ENCODE measurements at places on chromosomes 1 and 21.
A peak's percentile ranks its signal among the peaks of the same experiment; 100 is the strongest.

DNA sequence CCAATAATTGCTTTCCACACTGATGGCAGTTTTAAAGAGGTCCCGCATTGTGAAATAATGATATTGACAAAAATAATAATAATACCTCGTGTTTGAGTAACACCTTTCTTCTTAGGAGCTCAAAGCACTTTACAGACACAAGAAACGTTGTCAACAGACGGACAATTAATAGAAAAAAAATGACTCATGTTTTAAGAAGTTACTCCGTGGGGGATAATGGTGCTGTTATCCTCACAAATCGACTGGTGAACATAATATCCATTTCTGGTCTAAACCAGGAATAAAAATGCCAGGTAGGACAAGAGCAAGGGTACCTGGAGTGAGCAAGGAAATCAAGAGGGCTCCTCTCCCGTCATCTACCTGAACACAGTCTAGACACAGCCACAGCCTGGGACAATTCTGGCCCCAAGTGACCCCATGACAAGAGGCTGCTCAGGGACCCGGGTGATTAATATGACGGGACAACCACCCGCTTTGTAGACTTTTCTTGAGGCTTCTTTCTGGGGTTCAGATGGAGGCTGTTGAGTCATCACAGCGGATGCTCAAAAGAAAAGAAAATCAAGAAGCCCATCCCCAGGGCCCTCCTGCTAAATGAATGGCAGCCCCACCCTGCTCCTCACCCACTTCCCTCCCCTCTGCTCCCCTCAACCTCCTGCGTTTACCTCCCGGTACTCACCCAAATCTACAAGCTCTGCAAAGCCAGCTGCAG lies 146.2 kb upstream of the IRF2BP2 start:
- DNase-seq = peak; percentile 38

DNA sequence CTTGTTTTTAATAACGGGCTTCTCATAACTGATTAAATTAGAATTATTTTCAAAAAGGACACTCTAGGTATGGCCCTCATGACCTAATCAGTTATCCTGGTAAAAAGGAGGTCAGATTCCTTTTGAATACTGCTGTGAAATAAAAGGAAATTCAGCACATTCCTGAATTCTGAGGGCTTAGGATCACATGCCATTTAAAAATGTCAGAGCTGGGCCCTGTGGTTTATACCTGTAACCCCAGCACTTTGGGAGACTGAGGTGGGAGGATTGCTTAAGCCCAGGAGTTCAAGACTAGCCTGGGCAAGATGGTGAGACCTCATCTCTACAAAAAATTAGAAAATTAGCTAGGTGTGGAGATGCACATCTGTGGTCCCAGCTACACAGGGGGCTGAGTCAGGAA lies 18.0 kb upstream of the RABGGTB start:
- DNase-seq = peak; percentile 50

- DNase-seq = no peak
Observed at GRCh38 chr1:45518910-45519309, 2.8 kb downstream of the PRDX1 start.

GRCh38 chr21:23960769-23961168 lies 1646.5 kb downstream of the MRPL39 start:
- no peak for DNase-seq

DNA sequence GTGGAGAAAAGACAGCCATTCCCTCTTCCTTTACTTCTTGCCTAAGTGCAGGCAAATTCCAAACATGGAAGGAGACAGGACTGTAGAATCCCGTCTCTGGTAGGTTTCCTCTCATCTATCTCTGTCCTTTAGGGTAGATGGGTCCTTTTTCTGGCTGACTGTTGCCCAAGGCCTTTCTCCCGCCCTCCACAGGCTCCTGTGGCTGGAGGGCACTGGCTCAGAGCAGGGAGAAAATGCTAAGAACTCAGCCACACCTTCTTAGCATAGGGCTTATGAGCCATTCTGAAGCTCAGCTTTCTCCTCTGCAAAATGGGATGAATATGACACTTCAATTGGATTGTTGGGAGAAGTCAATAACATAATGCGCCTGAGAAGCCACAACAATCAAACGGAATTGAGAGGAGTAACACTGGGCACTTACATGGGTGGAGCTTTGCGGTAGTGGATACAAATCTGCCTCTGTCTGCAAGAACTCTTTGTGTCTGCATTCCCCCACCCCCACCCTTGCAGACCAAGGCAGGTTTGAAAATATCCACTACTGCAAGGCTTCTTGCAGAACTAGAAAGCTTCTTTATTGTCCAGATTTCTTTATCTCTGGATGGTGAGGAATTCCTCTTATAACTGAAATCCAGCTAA lies 94.7 kb downstream of the CSMD2 start:
- DNase-seq = no peak

GRCh38 chr1:67372136-67372535 lies 58.1 kb downstream of the SERBP1 start:
- DNase-seq = no peak

- DNase-seq = peak; percentile 61
Observed at GRCh38 chr1:98028800-98029199, 108.0 kb upstream of the DPYD start.

- DNase-seq = no peak
Observed at GRCh38 chr1:18183533-18183932, 75.9 kb downstream of the IGSF21 start.

GRCh38 chr1:218209351-218209861 lies 75.7 kb upstream of the RRP15 start:
- DNase-seq = peak; percentile 79

- peak; percentile 10 for DNase-seq
Observed at GRCh38 chr21:16570856-16571255, 841.1 kb downstream of the USP25 start.

- DNase-seq = no peak
Observed at GRCh38 chr1:117044217-117044616, 15.9 kb upstream of the TTF2 start.

DNA sequence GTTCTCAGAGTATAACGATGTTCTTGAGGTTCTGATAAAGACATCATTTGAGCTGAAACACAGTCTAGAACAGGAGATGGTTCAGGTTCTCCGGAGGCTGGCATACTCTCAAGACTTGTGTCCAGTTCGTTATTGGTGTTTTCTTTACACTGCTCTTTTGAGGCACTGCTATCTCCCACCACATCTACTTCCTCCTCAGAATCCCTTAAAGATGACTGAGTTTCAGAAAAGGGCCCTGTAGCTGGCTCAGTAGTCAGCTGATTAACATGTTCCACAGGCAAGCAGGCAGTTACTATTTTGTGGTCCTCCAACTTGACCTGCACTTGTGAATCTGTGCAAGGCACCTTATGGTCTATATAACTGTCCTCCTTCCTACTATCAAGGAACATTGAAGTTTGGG lies 50.2 kb downstream of the ZZZ3 start:
- no peak for DNase-seq

DNA sequence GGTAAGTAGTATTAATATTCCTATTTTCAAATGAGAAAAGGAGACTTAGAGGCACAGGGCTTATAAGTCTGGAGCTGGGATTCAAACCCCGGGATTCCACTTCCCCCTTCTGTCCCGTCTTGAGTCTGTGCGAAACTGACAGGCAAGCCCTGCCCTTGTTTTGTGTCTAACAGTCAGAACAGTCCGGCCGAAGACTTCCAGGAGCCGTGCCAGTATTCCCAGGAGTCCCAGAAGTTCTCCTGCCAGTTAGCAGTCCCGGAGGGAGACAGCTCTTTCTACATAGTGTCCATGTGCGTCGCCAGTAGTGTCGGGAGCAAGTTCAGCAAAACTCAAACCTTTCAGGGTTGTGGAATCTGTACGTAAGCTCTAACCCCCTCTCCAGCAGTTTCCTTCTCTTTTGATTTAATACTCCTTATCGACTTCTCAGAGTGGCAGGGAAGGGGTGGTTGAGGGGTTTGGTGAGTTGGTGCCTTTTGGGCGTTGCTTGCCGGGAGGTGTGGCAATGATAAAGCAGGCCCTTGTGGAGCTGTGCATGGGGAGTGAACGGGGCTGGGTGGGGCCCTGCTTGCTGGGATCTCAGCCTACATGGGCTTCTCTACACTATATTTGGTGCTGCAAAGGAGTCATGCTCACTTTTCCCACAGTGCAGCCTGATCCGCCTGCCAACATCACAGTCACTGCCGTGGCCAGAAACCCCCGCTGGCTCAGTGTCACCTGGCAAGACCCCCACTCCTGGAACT lies 29.4 kb downstream of the IL6R start:
- peak; percentile 60 for DNase-seq

DNA sequence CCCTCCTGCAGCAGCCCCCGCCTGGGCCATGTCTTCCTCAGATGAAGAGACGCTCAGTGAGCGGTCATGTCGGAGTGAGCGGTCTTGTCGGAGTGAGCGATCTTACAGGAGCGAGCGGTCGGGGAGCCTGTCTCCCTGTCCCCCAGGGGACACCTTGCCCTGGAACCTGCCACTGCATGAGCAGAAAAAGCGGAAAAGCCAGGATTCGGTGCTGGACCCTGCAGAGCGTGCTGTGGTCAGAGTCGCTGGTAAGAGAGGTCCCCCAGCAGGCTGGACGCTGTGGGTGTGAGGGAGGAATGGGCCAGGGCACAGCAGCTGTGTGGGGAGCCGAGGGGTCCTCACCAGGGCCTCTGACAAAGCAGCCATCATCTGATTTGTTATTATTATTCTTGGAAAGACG lies 58.0 kb downstream of the NDUFS5 start:
- DNase-seq = no peak

DNA sequence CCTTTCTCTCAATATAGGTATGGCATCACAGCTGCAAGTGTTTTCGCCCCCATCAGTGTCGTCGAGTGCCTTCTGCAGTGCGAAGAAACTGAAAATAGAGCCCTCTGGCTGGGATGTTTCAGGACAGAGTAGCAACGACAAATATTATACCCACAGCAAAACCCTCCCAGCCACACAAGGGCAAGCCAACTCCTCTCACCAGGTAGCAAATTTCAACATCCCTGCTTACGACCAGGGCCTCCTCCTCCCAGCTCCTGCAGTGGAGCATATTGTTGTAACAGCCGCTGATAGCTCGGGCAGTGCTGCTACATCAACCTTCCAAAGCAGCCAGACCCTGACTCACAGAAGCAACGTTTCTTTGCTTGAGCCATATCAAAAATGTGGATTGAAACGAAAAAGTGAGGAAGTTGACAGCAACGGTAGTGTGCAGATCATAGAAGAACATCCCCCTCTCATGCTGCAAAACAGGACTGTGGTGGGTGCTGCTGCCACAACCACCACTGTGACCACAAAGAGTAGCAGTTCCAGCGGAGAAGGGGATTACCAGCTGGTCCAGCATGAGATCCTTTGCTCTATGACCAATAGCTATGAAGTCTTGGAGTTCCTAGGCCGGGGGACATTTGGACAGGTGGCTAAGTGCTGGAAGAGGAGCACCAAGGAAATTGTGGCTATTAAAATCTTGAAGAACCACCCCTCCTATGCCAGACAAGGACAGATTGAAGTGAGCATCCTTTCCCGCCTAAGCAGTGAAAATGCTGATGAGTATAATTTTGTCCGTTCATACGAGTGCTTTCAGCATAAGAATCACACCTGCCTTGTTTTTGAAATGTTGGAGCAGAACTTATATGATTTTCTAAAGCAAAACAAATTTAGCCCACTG lies 11.5 kb downstream of the HIPK1 start:
- no peak for DNase-seq

- peak; percentile 26 for DNase-seq
Observed at GRCh38 chr1:104765085-104765484, 1015.4 kb downstream of the AMY1C start.

GRCh38 chr1:183030053-183030452 lies 6.8 kb downstream of the LAMC1 start:
- peak; percentile 56 for DNase-seq

- DNase-seq = peak; percentile 36
Observed at GRCh38 chr1:27773826-27774445, 917 bp downstream of the STX12 start.

DNA sequence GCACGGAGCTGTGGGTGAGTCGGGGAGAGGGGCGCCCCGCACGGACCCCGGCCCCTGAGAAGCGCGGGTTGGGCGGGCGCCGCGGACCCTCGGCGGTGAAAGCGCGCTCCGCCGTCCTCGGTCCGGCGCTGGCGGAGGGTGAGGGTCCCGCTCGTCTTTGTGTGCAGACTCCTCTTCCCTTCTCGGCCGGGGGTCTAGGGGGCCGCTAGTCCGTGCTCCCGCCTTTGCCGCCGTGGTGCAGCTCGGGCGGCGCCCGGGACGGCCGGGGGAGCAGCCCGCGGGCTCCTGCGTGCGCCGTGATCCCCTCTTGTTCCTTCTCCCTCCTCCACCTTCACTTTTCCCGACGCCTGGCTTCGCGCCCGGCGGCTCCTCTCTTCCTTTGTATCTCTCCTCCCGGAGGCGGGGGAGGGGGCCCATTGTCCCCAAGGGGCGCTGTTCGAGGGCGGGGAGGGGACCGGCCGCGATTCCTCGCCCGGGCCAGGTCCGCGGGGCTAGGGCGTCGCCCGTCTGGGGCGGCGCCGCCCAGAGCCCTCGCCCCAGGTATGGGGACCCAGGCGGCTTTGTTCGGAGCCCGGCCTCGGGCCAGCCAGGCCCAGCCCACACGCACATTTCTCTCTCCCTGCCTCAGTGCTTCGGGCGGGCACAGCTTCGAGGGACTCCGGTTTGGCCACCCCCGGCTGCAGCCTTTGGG lies 519 bp downstream of the FNBP1L start:
- DNase-seq = peak; percentile 58

GRCh38 chr1:37752213-37752582 lies 12.7 kb downstream of the EPHA10 start:
- no peak for DNase-seq

DNA sequence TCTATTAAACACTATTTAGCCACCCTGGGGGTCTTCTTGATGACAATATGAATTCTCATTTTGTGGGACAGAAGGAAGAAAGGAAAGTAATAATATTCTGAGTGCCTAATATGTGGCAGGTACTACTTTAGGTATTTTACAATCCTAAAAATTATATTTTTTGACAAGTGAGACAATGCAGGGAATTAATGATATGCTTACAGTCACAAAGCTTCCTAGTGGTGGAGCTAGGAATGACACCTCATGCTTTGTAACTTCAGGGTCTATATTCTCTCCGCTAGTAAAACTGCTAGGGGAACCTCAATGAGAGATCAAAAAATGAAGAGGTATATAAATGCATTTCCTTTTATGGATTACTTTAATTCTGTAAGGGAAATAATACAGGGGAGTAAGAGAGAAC lies 44.3 kb downstream of the TPR start:
- no peak for DNase-seq

DNA sequence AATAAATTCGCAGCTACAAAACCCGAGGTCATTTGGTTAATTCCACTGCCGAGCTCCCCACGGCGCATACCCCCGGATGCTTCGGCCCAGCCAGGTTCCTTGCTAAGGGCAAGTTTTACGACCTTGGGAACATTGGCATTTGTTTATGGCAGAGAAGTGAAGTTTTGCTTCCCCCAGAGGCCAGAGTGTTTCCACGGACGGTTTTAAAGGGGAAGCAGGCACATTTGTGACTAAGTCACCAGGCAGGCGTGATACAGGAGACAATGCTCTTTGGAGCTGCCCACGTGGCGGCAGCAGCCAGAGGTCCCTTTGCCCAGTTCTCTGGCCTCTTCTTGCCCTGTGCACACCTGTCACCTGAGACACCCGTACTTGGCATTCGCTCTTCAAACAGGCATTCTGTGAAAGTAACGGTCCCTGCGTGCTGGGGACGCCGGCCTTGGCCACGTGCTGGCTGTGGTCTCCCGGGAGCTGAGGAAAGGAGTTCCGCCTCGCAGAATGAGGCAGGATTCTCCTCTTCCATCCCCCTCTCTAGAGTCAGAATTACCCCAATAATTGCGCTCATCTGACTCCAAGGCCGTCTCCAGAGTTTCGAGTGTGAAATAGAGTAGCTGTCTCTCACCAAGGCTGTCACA lies 138.3 kb downstream of the PRDM16 start:
- no peak for DNase-seq

Measured in fibroblast of skin of right biceps (primary cell).